GM12865 (cell line): ENCODE measurements at places on chromosomes 7 and 10.
A peak's percentile ranks its signal among the peaks of the same experiment; 100 is the strongest.

DNA sequence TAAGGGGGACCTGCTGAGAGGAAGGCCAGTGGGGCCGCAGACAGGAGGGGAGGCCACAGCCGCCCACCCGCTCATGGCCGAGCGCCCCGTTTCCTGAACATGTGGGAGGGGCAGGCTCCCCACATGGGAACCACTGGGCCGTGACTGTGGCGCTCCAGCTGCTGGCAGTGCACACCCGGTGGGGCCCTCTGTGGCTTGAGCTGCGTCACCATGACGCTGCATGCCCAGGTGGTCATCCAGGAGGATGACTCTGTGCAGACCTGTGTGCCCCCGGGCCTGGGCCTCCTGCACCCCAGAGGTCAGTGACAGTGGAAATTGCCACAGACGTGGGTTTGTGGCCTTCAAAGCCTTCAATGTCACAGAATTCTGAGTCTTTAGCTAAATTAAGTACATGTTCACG is 85.1 kb downstream of the MGMT start:
- DNase-seq = peak; percentile 15

DNA sequence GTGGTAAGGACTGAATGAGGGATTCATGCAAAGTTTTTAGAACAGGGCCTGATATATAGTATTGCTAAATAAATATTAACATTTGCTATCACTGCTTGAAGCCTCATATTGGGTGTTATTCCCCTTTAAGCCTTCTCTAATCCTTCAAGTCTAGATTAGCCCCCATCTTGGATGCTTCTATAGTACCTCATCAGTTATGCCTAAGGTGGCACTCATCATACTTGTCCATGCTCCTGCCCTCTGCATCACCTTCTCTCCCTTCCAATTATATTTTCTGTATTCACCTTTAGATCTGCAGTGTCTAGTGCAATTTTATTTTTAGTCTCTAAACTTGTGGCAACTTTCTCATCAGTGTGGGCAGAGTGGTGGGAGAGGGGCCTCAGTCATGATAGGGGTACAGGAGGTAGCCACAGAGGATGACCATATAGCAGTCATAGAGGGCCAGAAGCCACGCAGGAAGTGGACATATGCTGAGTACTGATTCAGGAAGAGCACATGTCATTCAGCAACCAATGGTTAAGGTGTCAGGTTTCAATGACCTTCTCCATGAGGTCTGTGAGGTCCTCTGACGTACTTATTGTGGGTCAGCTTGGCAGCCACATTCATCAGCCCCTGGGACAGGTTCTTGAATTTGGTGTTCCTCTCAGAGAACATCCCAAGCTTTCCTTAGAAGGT is 2.5 kb downstream of the ENTPD1 start:
- peak; percentile 93 for DNase-seq

GRCh38 chr10:58269782-58270290 is 874 bp downstream of the CISD1 start:
- no peak for DNase-seq

DNA sequence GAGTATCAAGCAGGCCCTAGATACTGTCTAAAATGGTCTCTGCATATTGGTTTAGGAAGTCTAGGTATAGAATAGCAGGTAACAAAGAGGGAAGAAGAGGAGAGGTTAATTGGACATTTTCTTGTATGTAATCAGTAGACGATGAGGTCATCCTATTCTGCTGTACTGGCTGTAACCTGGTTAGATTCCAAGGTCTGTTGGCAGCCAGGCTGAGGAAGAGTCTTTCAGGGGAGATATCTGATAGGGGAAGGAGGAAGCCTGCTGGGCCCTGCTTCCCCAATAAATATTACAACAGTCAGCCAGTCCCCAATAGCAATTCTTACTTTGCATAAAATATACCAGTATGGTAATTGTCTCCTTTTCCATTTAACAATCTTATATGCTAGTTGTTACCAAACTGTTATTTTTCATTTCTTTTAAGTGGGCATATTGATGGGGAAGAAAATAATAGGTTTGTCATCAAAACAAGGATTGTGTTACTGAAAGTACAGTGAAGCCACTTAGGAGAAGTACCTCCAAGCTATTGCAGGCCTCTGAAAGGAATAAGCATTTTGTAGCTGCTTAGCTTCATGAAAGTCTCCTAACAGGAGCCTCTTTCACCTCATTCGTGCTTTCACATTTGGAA is 186.4 kb downstream of the LRRC4 start:
- no peak for DNase-seq

DNA sequence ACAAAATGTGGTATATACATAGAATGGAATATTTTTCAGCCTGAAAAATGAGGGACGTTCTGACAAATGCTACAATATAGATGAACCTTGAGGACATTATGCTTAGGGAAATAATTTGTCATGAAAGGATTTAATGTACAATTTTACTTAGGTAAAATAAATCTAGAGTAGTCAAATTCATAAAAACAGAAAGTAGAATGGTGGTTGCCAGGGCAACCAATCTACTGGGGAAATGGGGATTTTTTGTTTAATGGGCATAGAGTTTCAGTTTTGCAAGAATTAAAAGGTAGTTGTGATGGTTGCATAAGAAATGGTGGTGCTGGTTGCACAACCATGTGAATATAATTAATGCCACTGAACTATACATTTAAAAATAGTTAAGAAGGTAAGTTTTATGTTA is 296.0 kb upstream of the SP4 start:
- DNase-seq = peak; percentile 5

DNA sequence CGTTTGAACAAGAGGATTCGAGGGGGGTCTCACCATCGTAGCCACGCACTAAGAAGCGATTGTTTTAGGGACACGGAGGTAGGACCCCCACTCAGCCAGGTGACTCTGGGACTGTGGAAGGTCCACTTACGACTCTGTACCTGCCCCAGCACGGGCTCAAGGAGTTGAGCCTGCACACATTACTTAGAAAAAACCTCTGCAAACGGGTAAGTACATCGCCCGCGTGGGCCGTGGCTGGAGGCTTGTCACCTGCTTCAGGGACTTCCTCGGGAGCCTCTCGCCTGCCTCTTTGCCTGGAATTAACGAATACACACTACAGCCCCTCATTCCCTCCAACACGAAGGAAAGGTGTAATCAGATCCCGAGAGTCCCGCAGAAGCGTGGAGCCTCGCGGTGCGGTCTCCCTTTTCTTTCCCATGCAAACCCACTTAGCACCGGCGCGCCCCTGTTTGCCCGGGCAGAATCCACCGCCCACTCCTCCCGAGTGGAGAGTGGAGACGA is 826 bp downstream of the PODXL start:
- no peak for DNase-seq

DNA sequence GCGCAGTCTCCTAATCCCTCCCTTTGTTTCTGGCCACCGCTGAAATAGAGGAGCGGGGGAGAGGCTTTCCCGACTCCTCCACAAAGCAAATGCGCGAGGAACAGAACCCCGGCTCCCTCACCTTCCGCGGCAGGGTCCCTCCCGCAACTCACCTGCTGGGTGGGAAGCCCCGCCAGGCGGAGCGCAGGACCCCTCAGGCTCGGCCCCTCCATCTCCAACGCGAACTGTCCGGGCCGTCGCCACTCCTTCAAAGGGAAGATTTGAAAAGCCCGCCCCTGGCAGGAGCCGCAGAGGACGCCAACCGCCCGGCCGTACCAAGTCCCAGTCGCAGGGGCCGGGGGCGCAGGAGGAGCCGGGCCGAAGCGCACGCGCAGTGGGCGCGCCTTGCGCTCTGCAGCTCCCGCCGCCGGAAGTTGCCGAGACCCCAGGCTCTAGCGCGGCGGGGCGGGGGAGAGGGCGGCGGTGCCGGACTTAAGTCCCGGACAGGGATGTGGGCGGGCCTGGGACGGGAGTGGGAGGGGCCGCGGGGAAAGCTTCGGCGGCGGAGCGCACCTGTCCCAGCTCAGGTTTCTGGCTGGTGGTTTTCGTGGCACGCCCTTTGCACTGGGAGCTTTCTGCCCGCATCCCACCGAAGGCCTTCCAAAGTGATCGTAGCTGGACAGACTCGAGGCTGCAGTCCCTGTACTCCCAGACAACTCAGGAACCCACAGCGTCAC is at the start of gene RTKN2:
RTKN2 (minus strand) TSS at position 446 of the 716 bp plus-strand sequence; CDS start at position 212, 234 bp downstream.
- DNase-seq = peak; percentile 77

- no peak for DNase-seq
These were observed 103.9 kb downstream of the GRID1 start for GRCh38 chr10:86262688-86263181.

DNA sequence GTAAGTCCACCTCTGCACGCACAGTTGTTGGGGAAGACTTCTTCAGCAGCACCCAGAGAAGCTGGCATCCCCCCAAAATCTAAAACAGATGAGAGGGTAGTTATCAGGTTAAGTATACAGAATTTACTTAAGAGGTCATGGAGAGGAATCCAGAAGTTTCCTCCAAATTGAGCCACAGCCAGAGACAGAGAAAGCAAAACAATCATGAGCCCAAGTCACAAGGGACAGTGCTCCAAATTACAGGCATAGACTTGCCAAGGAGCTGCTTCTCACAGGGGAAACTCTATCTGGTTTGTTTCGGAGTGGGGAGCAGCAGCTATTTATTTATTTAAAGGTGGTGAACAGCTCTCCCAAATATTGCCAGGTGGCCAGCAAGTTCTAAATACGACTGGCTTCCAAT is 308.4 kb downstream of the SKIDA1 start:
- DNase-seq = no peak

DNA sequence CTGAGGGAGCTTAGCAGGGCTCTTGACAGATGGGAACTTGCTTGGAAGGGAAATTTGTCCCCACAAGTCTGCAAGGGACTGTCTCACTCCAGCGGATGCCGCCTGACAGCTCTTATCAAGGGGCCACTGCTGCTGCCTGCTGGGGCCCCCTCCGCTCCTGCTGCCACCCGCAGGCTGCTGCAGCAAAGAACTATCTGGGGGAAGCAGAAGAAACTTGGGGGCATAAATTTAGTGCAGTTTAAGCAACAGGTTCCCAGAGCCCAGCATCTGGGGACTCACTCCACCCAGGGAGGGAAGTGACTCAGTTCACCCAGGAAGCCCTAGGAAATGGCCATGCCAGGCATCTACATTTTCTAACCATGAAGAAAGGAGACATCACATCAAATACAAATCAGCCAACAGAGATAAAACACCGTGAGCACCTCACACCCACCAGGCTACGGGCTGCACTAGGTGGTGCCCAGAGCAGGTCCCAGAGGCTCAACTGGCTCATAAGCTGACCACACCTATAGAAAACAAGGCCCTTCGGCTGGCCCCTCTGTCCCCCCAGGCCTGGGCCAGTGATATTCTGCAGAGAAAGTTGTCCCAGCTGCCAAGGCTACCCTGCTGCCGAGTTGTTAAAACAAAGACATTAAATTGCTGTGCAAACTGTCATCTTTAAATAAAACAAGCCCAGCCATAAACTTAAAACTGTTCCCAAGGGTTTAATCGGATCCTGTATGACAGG is 3.7 kb downstream of the RGS10 start:
- no peak for DNase-seq

DNA sequence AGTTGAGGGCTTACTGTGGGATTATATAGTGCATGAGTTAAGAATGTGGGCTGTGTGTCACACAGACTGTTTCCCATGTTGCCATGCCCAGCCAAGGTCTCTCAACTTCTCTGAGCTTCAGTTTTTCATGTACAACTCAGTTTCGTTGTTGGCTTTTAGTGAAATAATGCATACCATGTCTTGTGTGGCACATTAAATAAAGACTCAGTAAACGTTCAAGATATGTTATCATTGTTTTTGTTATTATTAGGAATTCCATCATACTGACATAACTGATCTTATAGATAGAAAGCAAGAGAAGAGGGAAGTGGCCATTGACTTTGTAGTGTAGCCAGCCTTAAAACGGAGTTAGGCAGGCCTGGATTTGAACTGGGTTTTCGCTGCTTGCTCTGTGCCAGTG is 2.9 kb downstream of the CDK14 start:
- no peak for DNase-seq

DNA sequence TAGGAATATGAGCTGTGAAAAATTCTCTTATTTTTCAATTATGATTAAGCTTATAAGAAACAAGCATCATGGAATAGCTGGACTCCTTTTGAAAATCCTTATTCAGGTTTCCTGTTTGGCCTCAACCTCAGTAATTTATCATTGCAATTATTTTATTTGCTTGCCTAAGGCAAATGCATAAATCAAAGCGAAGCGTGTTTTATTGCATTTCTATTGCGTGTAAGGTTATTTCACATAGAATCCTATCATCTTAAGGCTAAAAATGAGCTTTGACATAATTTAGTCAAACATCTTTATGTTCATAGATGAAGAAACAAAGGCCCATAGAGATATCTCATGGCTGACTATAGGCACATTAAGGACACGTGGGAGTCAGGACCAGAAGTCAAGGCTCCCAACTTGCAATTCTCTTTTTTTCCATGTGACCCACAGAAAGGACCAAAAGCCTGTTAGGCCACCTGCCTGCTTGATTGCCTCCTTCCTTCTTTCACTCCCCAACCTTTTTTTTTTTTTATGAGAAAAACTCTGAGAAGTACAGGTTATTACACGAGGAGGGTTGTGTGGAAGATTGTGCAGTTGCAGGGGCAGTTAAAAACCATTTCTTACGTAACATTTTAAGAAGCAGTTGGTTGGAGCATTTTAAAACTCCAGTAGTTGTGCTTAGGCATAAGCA is 261.0 kb downstream of the HDAC9 start:
- DNase-seq = no peak

GRCh38 chr7:33232632-33233145 is 103.3 kb downstream of the BBS9 start:
- DNase-seq = no peak

DNA sequence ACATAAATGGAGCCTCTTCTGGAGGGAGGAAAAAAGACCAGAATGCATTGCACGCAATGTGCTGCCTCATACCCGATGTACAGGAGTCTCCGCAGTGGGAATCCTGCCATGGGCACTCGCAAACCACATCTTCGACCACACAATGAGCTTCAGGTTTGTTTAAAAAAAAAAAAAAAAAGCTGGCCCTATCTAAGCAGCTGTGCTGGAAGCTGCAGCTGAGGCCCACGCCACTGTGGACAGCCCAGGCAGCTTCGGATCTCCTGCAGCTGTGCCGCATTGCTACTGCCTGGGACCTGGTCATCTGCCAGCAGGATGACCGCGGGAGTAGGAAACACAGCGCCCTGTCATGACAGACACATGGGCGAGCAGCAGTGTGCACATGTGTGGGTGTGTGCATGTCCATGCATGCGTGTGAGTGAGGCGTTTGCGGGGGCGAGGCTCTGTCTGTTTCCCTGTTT is 26.0 kb downstream of the EN2 start:
- DNase-seq = no peak

DNA sequence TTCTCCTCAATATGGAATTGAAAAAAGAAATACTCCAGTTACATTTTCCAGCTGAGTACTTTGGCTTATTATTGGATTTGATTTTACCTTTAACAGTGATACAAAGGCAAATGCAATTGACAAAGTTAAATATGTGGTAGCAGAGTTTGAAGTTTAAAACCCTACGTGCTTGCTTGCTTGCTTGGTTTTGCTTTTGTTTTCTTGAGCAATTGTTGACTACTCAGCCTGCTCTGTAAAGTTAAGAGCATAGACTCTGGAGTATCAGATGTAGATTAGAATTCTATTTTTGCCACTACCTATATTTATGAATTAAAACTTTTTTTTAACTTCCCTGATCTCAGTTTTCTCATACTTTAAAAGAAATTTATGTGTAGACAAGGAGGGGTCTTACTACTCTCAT is 51.4 kb downstream of the PCDH15 start:
- DNase-seq = peak; percentile 5

DNA sequence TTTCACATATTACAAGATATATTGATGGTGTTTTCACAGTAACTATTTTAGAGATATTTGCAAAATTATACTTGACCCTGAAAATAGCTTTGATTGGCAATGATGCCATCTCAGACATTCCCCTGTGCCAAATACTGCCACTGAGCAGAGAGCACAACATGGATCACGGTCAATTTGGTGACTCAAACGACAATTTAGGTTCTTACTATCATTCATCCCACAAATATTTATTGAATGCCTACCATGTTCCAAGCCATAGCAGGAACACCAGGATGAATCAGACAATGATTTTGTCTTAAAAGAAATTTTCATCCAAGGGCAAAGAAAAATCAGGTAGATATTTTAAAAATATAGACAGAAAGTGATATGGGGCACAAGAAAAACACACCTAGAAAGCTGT is 153.2 kb upstream of the ADO start:
- no peak for DNase-seq
